ENCODE measurements at places on chromosomes 1 and 21. TPM values are rescaled to one million over a fixed set of nuclear protein-coding genes. Genes with fewer than 3 reads are reported as not detected.

GRCh38 chr1:211639475-211640300, 35.7 kb downstream of the NEK2 start:
- DNase-seq: no peak

MMP23B gene
- total RNA-seq: 15.5 TPM

DNA sequence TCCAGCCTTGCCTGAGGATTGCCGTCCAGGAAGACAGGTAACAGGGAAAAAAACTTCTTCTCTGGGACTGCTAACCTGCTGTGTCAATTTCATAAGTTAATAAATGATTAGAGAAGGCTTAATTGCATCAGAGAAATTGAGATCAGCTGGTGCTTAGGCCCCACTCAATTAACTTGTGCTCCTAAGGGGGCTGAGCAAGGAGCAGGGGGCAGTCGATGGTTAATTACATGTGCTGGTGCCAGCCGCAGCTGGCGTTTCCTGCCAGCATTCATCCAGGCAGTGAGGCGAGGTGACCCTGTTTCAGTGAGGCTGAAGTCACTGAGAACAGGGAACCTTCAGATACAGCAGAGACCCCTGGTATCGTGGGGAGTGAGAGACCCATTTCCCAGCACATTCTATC, 60.0 kb downstream of the FAM163A start:
- DNase-seq: no peak

CASQ2 gene
- 21.3 TPM for total RNA-seq

LAMB3 gene
- total RNA-seq: 3.9 TPM

GRCh38 chr1:28173980-28174297, 2.6 kb downstream of the PTAFR start:
- no peak for DNase-seq

- DNase-seq: no peak
These were observed 106.5 kb upstream of the SLC45A1 start for GRCh38 chr1:8211251-8211882.

- DNase-seq: no peak
These were observed 188.5 kb downstream of the TGFBR3 start for GRCh38 chr1:91697416-91697815.

- DNase-seq: no peak
These were observed 53.8 kb upstream of the ATP1B1 start for GRCh38 chr1:169052727-169053126.

NEGR1 gene
- total RNA-seq: 50.3 TPM

HMGCS2 gene
- total RNA-seq: not detected

GRCh38 chr1:218887141-218887925, 286.3 kb upstream of the LYPLAL1 start:
- DNase-seq: no peak

BCL10 gene
- total RNA-seq: 29.6 TPM

COA7 gene
- 8.8 TPM for total RNA-seq
